ENCODE measurements at places on chromosomes 5 and 9.

GRCh38 chr5:54946306-54946819 lies 39.0 kb downstream of the ESM1 start:
- no peak for DNase-seq

- no peak for DNase-seq
Observed at GRCh38 chr5:167317884-167318283, 973.6 kb upstream of the WWC1 start.

DNA sequence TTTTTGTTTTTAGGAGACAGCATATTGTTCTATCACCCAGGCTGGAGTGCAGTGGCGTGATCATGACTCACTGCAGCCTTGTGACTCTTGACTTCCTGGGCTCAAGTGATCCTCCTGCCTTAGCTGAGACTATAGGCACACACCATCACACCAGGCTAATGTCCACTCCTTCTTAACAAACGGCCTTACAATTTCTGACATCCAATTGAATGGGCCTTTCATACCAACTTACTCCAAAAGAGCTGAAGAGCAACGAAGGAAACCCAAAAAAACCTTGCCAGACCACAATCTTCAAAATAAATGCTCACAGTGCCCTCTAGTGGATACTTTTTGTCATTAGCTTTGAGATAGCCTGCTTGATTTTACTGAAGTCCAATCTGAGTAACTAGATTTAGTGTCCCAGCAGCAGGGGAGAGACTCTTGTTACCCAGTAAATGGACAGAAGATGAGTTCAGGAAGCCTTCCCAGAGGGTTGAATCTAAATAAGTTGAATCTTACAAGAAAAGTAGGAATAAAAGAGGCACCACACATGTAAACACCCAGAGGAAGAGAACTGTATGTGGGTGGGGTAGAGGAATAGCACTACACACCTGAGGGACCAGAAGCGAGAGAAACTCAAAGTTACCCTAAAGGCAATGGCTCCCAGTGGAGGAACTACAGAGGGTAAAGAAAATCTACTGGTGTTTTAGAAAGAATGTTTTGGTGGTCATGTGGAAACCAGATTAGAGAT lies 9.3 kb downstream of the ZNF622 start:
- DNase-seq = no peak

GRCh38 chr5:133680830-133681565 lies 68.7 kb upstream of the FSTL4 start:
- no peak for DNase-seq

DNA sequence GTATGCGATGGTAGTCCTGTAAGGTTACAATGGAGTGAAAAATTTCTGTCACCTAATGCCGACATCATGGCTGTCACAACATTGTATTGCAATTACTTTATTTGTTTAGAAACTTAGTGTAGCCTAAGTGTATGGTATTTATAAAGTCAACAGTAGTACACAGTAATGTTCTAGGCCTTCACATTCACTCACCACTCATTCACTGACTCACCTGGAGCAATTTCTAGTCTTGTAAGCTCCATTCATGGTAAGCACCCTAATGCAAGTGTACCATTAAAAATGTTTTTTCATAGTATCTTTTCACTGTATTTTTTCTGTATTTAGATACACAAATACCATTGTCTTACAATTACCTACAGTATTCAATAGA lies 58.5 kb downstream of the ATP10B start:
- no peak for DNase-seq

DNA sequence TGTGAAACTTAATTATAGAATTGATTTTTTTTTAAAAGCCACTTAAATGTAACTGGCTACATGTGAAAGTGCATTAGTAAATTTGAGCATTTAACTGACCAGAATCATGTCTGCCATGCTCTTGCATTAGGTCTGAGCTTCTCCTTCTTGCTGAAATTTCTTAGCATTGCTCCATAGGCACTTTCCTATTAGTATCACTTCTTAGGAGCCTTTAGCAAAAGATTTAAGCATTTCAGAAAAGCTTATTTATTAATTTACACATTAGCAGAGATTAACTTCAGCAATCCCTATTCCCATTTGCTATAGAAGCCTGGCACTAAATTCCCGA lies 211.0 kb downstream of the SNX18 start:
- no peak for DNase-seq

- DNase-seq = no peak
Observed at GRCh38 chr5:127406326-127407121, 110.9 kb upstream of the PRRC1 start.

GRCh38 chr5:10532421-10532820 lies 31.4 kb upstream of the ANKRD33B start:
- no peak for DNase-seq

DNA sequence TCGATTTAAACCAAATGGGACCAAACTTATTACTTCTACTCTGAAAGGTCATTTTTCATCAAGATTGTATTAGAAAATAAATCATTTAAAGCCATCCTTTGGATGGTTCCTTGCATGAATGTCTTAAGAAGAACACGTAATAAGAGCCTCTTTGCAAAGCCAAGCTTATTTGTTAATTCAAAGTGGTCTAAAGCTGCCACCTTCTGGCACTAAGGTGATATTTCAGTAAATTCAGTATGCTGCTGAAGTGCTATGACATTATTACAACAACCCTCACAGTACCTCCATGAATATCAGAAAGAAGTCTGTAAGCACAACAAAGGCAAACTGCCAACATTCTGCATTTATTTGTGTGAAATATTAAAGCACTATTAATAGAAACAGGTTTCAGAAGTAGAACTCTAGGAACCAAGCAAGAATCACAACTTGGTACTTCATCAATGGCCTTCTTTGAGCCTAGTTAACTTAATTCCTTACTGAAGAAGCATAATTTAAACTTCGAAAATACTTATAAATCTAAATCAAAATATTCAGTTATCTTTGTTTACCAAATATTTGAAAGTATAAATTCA lies 53.1 kb upstream of the TYRP1 start:
- no peak for DNase-seq

DNA sequence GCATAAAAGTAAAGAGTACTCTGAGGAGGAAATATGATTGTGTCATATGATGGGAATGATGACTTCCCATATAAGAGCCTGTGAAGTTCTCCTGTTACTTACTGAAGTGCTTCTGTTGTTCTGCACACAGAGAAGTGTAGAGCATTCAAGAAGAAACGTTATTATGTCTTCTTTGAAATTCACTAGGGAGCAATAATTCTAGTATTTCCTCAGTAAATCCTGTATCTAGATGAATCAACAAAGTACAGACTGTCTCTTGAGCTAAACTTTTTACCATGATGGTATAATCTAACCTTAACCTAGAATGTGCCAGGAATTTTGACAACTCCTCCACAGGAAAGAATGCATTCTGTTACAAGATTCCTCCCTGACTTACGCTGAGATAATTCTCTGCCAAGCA lies 18.9 kb upstream of the GHR start:
- no peak for DNase-seq

DNA sequence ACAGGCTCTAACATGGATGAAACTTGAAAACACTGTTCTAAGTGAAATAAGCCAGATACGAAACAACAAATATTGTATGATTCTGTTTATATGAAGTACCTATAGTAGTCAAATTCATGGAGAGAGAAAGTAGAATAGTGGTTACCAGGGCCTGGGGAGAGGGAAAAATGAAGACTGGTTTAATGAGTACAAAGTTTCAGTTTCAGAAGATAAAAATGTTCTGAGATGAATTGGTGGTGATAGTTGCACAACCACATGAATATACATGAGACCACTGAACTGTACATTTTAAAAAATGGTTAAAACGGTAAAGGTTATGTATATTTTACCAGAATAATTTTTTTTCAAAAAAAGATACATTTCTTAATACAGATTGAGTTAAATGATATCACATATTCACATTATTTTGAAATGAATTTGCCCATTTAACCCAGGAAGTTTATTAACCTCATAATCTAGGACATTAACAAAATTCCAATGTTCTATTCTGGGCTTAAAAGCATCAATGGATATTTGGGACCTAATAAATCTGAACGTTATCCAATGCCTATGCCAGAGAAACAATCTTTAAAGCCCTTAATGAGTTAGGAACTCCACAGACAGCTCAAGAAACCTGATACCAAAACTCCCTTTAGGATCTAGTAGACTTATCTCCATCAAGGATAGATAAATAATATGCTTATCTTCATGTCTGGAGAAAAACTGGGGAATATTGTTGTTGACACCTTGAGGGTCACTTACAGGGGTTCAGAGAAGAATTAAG lies 521.3 kb downstream of the EFNA5 start:
- no peak for DNase-seq

DNA sequence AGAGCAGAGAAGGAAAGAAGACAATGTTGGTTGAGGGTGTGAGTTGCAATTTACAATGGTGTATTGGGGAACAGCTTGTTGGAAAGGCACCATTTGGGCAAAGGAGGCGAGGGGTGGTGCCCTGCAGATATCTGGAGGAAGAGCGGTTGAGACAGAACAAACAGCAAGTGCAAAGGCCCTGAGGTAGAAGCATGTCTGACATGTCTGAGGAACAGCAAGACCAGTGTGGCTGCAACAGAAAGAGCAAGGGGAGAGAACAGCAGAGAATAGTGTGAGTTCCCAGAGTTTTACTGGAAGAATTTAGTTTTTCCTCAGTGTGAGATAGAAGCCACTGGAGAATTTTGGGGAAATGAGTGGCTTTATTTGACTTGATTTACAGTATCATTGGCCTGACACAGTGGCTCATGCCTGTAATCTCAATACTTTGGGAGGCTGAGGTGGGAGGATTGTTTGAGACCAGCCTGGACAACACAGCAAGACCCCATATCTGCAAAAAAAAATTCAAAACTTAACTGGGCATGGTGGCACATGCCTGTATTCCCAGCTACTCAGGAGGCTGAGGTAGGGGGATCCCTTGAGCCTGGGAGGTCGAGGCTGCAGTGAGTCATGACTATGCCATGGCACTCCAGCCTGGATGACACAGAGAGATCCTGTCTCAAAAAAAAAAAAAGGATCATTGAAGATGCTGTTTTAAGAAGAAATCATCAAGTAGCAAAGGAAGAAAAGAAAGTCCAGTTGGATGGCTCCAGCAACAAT lies 13.6 kb downstream of the CMBL start:
- DNase-seq = no peak

DNA sequence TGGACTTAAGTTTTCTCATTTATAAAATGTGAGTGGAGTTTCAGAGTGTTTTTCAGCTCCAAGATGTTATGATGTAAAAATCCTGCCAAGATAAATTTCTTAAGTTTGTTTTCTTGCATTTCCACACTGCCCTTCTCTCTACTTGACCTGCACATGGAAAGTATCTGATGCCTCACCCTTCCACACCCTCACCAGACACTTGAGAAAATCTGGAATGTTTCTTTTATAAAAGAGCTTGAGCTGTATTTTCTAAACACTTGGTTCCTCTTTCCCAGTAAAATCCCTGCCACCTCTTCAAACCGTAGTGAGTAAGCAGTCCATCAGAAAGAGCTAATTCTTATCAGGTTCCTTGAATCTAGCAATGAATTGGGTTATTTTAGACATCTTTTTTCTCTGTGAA lies 42.9 kb downstream of the FOXD1 start:
- no peak for DNase-seq

DNA sequence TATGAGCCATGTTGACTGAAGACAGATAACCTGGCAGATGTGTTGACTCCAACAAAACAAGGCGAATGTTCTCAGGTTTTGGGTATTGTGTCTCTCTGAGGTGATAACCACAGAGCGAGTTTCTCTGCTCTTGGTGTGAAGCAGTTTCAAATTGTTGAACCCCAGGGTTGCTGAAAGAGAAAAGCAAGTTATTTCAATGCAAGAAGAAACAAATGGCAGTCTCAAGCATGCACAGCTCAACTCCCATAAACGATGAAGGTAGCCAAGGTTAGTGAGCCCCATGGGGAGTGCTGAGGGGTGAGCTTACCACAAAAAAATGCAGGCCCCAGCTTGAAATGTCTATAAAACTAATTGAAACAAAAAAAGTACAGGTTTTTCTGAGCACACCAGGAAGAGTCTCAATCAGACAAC lies 220.8 kb upstream of the DAPK1 start:
- DNase-seq = no peak

- no peak for DNase-seq
Observed at GRCh38 chr5:111719773-111720172, 37.2 kb downstream of the NREP start.

DNA sequence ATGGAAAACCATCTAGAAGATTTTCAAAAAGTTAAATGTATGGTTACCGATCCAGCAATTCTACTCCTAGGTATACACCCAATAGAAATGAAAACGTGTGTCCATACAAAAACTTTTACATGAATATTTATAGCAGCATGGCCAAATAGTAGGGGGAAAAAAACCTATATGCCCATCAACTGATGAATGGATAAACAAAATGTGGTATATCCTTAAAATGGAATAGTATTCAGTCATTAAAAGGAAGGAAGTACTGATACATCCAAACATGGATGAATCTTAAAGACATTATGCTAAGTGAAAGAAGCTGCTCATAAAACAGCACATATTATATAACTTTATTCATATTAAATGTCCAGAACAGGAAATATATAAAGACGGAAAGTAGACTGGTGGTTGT lies 93.2 kb upstream of the SPOCK1 start:
- no peak for DNase-seq

DNA sequence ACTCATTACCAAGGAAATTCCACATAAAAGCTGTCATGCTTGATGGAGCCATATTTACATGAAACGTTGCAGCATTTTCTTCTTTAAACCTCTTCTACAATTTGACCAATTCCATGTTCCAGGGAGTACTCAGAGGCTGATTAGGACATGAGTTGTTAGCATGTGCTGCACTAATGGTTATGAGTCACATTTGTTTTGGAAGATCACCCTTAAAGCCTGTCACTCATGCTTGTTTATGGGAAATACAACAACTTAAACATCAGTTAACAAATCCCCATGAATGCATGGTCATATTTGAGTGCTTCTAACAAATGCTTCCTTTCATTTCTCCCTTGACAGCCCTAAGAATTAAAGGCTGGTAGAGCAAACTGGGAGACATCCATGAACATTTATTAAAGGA lies 156.1 kb downstream of the GHR start:
- no peak for DNase-seq

DNA sequence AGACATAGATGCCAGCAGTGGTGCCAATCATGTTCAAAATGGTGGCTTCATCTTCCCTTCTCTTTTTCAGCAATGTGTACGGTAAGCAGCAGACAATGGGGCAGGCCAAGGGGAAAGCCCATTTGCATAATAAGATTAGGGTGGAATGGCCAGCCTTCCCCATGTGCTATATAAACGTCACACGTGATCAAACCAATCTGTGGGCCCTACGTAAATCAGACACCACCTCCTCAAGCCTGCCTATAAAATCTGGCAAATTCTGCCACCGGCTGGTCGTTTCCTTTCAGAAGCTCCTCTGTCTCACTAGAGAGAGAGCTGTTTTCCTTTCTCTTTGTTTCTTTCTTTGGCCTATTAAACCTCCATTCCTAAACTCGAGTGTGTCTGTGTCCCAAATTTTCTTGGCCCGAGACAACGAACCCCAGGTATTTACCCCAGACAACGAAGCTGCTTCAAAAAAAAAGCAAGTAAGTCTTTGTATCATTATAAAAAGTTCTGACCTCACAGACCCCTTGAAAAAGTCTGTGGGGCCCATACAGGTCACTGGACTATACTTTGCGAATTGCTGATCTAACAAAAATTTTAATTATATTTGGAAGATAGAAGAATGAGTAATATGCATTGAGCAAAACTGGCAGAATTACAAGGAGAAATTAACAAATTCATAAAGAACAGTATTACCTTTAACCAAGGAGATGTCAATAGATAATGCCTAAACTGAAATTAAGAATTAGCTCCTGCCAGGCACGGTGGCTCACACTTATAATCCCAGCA lies 15.2 kb downstream of the ZBTB5 start:
- DNase-seq = no peak

GRCh38 chr5:137837491-137838394 lies 29.9 kb upstream of the MYOT start:
- no peak for DNase-seq
